ENCODE measurements at places on chromosomes 2 and 18.

DNA sequence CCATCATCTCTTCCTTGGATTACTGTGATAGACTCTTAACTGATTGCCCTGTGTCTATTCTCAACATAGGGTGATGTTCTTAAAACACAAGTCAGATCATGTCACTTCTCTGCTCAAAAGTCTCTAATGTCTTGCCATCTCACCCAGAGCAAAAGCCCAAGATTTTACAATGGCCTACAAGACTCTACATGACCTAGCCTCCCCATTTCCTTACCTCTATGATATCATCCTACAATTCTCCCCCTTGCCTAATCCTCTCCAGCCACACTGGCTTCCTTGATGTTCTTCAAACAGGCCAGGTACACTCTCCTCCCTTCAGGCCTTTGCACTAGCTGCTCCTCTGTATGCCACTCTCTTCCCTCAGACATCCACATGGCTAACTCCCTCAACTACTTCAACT lies 55.1 kb downstream of the ROCK1 start:
- DNase-seq: no peak

GRCh38 chr2:8882094-8882493 lies 44.7 kb upstream of the KIDINS220 start:
- no peak for DNase-seq

GRCh38 chr2:172753610-172754009 lies 18.0 kb downstream of the RAPGEF4 start:
- DNase-seq: no peak

- no peak for DNase-seq
Measured at GRCh38 chr18:72543357-72544055, 636 bp downstream of the CBLN2 start.

DNA sequence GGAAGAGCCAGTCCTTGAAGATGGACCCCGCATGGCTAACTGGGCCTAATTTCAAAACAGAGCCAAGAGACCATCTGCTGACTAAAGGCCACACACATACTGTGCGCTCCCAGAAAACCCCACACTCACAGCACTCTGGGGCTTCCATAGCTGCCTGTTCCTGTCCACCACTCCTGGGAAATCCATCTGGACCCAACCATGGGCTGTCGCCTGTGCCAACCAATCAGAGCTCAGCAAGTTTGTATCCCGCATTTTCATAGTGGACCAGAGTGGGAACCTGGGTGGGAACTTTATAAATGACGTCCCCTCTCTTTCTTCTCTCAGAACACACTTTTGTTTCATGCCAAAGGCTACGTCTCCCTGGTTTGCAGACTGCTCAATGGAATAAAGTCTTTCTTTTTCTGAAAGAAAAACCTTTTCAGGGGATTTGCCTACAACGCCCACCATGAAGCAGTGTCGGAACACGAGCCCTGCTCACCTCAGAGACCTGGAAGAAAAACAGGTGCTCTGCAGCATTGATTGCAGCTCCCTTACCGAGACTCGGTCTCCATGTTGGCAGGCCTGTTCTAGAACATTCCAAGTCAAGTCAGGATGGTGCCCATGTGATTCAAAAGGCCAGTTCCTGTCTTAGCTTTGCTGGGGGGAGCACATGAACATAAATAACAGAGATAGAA lies 137.2 kb upstream of the GPC1 start:
- no peak for DNase-seq

- DNase-seq: no peak
Measured at GRCh38 chr2:101587251-101587650, 110.3 kb upstream of the MAP4K4 start.

DNA sequence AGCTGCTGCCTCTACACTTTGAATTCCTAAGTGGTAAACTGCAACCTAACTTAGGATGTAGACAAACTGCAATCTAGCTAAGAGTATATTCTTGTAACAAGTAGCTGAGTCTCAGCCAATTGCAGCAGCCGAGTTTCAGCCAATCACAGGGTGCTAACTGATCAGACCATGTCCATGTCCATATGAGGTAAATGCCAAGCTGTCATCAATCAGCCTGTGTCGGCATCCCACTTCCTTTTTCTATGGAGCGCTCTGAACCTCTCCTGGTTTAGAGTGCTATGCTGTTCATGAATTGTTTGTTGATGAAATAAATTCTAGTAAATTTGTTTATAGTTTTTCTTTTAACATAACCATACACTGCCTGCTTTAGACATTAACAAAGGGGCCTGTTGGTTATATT lies 408.8 kb downstream of the NBAS start:
- DNase-seq: no peak

DNA sequence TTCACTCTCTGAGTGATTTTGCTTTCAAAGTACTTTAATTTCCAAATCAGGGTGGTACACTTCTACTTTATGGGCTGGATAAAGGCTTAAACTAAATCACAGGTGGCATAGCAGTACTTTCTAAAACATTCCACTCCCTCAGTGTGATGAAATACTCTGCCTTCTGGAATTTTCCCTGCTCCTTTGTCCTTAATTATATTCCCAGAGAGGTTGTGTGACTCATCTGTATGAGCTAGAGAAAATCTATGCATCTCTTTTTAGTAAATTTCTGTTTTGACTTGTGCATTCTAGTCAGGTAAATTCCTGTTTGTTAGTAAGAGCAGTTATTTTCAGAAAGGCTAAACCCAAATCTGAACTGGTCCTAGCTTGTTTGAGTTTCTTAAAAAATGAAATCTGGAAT lies 29.0 kb upstream of the PLA2R1 start:
- no peak for DNase-seq

DNA sequence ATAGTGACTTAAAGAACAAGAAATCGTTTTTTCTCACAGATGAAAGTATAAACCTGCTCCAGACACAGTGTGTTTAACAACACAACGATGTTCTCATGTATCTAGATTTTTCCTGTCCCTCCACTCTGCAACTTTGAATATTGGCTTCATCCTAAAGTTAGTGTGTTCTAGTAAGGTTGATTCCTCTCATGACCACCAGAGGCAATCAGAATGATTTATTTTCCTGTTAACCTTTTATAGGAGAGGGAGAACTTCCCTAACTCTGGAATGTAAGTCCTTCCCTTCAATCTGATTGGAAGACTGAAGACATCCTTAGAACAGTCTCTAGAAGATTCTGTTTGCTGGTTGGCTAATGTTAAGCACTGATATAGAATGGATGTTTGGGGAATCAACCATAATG lies 41.0 kb upstream of the TAF4B start:
- DNase-seq: no peak

DNA sequence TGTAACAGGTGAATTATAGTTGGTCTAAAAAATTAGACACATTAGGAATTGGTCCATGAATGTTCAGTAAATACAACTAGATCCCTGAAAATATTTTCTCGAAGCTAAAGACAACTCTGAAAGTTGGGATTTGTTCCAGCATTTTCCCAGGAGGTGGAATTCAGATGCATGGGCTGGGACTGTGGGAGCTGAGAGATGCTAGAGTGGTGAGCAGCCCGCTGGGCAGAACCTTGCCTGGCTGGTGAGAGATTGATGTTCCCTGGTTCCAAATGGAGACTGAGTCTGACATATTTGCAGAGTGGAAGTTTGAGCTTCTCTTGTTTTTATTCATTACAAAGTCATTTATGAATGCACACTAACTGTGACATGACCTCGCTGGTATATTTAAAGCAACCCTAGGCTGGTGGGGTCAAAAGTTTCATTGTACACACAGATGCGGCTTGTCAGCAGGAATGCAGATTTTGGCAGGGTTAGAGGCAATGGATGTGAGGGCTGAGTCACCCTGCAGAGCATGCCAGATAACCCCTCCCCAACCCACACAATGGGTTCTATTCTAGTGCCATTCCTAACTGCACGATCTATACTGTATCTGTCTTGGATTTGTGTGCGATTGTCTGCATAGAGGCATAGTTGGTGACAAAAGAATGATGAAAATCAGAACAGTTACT lies 23.5 kb upstream of the TMEM178A start:
- DNase-seq: no peak

GRCh38 chr2:28716265-28716865 lies 35.3 kb upstream of the PPP1CB start:
- DNase-seq: no peak

DNA sequence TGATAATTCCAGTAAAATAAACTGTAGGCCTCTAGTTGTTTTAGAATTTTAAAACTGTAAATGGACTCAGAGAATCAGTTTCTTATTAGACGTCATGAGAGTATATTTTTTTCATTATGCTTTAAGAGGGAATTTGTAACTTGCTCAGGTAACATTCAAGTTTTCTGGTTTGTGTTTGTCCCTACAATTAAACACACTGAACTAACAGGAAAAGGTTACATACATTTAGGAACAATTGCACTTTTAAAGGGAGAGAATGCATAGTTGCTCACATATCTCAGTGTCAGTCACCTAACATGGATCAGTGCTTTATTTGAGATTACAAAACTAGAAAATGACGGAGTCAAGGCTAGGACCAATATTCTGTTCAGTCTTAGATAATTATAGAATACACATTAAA lies 3.1 kb downstream of the COL3A1 start:
- DNase-seq: no peak

DNA sequence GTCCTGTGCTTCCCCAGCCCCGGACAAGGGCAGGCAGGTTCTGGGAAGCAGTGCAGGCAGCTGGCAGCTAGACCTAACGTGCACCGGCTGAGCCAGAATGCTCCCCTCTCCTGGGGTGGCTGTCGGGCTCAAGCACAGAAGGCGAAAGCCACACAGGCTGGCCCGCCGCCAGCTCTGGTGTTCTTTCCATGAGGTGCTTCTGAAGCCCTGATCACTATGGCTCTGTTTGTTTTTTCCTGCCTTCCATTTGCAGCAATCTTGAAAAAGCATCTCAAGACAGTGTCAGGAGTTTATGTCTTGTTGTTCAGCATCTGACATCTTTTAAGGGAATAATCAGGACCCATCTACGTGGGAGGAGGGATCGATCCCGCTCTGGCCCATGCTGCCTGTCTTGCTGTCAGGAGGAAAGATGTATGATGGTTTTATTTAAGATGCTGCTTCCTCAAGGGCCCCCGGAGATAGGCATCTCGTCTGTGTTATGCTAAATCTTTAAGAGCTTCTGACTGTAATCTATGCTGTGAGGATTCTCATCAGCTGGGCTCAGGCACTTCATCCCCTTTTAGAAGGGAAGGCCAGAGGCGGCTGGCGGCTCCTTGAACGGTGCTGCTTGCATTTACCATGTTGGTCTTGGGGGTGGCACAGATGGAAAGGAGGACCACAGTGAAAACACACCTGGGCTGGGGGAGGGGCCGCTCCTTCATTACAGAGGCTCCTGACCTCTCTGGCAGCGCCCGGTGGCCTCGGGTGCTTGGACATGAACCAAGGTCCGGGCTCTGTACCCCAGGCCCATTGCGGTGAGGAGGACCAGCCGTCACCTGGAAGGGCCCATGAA lies 118.5 kb upstream of the HDAC4 start:
- DNase-seq: no peak

- no peak for DNase-seq
Measured at GRCh38 chr18:79726721-79727120, 47.1 kb downstream of the CTDP1 start.

GRCh38 chr18:36757991-36758390 lies 70.8 kb downstream of the TPGS2 start:
- no peak for DNase-seq

DNA sequence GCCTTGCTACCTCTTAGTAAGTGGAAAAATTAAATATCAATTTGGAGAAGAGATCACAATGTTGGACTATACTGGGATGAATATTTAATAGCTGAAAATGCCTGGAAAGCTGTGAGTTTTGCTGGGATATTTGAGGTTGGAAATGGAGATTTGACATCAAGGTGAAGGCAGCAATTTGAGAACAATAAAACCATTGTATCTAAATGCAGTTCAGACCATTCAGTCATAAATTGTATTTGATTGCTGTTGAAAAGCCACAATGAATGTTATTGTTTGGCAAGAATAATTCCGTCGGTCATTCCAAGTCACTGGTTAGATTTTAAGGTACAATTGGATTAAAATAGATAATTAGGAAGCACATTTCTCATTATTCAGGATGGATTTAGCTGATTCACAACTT lies 325.6 kb downstream of the HRH4 start:
- DNase-seq: no peak

GRCh38 chr2:18050001-18050400 lies 171.5 kb downstream of the KCNS3 start:
- no peak for DNase-seq

DNA sequence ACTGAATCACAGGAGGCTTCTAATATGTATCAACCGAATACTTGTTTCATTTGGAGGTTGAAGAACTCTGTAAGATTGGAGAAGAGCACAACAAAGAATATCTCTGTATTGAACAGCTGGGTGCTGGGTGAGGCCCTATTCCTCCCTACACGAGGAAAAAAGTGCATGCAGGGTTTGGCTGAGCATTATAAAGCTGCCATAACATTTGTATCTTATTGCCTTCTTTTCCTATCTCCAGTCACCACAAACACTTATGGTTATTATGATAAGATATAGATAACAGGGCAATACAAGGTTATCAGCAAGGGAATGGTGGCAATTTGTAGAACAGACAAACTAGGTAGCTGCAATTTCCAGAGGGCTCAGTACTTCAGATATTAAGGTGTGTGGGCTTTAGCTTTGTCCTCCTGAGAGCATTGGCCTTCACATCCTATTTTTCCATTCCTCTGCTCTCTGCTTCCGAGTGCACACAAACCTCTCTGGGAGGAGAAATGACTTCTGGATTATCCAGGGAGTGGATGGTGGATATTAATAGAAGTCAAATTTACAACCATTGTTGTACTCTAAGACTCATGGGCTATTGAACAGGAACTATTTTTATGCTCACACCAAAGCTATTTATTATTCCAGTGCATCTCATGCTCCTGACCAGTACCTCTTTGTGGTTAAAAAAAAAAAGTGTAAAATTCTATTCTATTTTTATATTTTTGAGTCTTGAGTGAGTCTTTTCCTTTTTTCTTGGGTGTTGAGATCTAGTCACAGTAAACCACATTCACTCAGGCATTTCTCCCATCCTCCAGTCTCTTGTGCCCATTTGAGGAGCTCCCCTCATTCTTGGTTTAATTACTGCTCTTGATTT lies 248.4 kb downstream of the ETAA1 start:
- DNase-seq: no peak

GRCh38 chr2:222492683-222493082 lies 68.3 kb downstream of the SGPP2 start:
- no peak for DNase-seq

- DNase-seq: no peak
Measured at GRCh38 chr2:179354739-179355537, 90.3 kb upstream of the SESTD1 start.

DNA sequence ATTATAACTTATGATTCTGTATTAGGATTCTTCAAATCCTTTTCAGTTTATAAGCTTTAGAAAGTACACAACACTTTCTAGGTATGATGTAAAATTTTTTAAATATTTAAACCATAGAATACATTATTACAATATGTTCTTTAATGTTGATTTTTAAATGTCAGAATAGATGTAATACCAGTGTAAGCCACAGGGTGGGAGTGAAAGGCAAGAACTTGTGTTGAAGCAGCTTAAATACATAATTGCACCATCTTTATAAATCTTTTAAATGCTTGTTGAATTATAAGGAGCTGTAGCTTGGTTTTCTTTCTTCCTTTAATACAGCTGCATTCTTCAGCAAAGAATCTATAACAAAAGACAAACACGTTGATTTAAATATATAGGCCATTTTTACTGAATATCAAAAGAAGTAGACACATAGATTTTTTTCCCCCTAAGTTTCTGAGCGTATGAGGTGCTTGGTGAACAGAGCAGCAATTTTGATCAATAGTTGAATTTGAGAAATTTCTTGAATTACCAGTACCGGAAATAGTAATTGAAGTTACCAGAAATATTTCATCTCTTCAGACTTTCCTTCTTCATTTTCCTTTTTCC lies 63.0 kb downstream of the TANK start:
- DNase-seq: no peak

GRCh38 chr18:57618910-57619309 lies 2.7 kb downstream of the NARS1 start:
- no peak for DNase-seq

GRCh38 chr2:238136820-238137537 lies 1.5 kb upstream of the KLHL30 start:
- DNase-seq: no peak

All from stimulated activated CD4-positive, alpha-beta T cell treated with anti-CD3 and anti-CD28 coated beads, Interleukin-15, amount 100 ng/mL, for 1 hour (primary cell).